ENCODE measurements at places on chromosomes 12 and 14.

DNA sequence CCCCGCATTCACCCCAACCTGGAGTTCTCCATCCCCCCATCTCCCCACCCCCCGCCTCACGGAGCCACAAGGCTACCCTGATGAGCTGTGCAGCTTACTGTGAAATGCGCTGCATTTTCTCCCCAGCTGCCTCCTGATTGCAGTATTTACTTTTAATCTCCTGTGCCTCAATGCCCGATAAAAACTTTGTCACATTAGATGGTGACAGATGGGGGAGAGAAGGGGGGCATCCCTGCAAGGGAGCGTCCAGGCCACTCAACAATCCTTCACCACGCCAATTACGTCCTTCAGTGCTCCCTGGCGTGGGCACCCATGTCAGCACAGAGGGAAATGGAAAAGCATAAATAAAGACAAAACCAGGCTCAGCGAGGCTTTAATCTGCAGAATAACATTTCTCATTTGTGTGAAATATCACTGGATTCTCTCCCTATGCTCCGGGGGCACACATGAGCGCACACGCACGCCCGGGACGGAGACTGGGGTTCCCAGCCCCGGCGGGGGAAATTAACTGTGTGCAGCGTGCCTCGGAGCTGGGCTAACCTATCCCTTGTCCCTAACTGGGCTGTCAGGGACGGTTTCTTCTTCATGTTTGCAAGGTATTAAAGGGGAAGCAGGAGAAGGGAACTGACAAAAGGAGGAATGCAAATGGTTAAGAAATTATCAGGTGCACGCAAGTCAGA is 186.7 kb upstream of the VASH1 start:
- DNase-seq: no peak

GRCh38 chr12:115752156-115752555 is 525.3 kb downstream of the MED13L start:
- no peak for DNase-seq

DNA sequence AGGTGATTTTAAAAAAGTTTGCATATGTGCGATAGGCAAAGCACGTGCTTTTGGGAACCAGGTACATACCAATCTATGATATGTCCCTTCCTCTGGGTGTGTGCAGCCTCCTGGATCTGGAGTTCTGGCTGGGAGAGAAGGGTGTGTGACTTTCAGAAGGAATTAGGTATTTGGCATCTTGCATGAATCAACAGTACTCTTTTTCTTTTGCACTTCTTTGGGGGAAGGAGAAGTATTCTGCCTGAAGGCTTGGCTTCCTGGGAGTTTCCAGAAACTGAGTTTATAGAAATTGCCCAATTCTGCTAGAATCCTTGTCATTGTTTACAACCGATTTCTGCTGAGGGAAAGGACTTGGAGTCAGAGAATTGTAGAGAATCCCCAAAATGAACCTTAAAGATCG is 2.9 kb upstream of the CLMN start:
- DNase-seq: no peak

DNA sequence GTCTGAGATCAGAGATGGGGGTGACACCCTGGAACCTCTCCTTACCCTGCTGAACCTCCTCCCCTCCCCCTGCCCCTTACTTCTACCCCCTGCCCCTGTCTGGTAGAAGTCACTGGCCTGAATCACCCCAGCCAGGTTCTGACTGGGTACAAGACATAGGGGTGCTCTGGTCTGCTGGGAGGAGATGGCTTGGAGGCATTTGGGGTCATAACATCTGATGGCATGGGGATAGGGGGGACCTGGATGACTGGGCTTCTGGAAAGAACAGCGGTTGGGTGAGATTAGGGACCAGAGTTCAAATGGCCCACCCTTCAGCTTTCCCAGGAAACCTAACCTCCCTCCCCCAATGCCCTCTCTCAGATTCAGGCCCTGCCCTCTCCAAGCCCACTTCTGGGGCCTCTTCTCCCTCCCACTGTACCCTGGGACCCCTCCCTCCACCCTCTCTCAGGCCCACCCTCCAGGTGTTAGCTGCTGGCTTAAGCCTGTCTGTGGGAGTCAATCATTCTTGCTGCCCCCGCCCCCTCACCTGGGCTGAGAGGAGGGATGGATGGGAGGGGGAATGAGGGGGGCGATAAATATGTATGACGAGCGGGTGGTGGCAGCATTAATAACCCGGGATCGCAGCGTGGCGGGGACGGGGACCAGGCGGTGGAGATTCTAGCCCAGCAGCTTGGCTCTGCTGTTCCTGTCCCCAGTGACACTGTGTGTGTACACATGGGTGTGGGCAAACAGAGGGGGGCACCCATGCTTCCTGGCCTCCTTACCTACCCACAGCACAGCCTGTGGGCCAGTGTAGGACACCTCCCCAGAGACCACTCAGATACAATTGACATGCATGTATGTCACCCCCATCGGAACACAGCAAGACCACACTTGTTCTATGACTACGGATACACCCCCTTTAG is 5.9 kb downstream of the NXPH4 start:
- no peak for DNase-seq

DNA sequence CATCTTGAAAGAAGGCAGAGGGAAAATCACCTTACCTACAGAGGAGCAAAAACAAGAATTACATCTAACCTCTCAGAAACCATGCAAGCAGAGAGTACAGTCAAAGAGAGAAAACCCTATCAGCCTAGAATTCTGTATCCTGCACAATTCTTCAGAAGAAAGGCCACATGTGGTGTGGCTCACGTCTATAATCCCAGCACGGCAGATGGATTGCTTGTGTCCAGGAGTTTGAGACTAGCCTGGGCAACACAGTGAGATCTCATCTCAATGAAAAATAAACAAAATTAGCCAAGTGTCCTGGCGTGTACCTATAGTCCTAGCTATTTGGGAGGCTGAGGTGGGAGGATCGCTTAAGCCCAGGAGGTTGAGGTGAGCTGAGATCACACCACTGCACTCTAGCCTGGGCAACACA is 48.2 kb downstream of the ATF7 start:
- no peak for DNase-seq

DNA sequence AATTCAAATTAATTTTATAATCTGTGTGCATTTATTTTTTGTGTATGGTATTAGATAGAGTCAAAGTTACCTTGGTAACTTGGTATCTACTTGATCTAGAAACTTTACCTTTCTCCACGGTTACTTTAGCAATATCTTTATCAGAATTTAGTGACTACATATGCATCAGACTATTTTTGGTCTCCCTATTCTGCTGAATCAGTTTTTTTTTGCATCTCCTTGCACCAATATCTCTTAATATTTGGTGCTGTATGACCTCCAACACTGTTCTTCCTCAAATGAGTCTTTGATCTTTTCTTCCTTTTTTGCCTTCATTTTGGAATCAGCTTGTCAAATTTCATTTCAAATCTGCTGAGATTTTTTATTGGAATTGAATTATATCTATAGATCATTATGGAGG is 828.2 kb upstream of the FOXG1 start:
- DNase-seq: no peak

GRCh38 chr12:114400925-114401324 is 5.0 kb downstream of the TBX5 start:
- DNase-seq: no peak

DNA sequence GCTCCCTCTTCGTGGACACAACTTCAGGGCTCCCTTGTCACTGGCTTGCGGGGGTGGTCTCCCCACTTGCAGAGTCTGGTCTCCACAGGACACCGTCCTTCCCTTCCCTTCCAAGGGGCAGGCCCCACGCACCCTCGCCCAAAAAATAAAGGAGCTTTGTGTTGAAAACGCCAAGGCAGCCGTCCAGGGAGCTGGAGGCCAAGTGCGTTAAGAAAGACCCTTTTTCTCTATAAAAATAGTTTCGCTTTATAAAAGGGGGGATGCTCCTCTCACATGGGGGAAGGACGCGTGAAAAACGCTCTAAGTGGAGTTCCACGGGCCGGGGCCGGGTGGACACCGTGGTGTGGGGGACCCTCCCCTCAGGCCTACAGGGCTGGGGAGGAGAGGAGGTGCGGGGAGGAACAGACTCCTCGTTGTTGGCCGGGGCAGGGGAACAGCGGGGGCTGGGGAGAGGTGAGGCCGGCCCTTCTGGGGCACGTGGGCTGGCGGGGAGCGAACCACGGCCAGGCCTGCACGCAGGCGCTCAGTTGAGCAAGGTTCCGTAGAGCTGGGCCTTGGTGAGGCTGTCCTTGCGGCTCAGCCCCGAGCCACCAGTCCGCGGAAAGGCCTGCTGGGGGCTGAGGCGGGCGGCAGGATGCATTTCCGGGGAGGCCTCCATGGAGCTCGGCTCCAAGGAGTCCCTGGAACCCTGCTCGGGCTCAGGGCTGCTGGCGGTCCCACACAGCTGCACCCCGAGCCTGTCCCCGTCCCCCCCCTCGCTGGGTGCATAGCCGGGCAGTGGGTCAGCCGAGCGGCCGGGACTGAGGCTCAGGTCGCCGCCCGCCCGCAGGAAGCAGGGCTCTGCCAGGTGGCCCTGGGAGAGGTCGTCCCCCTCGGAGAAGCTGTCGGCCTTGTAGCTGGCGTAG is 49.5 kb downstream of the BEGAIN start:
- DNase-seq: no peak

Measured in stimulated activated CD4-positive, alpha-beta T cell treated with anti-CD3 and anti-CD28 coated beads, Interleukin-1b, Interleukin-23, amount 100 ng/mL, for 24 hours (primary cell).